ENCODE measurements at places on chromosomes 16 and 17.

- DNase-seq: no peak
Measured at GRCh38 chr17:51647826-51648225, 387.5 kb downstream of the UTP18 start.

DNA sequence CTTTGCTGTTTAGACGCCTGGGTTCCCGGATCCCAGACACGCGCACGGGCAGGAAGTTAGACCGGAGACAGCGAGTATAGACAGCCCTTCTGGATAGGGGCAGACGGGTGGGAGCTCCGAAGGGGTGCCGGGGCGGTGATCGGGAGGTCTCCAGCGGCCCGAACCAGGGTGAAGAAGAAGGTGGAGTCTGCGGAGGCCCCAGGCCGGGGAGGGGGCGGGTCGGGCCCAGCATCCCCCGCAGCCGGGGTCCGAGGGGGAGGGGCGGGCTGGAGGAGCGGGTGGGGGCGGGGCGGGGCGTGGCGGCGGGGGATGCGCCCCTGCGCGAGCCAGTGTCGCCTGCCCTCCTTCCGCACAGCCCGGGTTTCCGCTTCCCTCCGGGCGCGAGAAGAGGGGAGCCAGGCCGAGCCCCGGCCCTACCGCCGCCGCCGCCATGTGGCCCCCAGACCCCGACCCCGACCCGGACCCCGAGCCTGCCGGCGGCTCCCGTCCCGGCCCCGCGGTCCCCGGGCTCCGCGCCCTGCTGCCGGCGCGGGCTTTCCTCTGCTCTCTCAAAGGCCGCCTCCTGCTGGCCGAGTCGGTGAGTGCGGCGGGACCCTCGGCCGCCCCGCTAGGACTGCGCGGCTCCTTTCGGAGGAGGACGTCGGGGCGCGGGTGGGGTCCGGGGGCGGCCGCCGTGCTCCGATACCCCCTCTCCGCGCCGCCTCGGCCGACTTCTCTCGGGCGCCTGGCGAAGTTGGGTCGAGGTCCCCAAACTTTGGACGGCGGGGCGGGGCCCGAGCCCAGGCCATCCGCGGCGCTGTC, at the start of gene CMTM3:
TSS of gene CMTM3 (plus strand) at position 329 of the 801 bp plus-strand sequence. CDS start at position 431, 102 bp downstream.
- no peak for DNase-seq

DNA sequence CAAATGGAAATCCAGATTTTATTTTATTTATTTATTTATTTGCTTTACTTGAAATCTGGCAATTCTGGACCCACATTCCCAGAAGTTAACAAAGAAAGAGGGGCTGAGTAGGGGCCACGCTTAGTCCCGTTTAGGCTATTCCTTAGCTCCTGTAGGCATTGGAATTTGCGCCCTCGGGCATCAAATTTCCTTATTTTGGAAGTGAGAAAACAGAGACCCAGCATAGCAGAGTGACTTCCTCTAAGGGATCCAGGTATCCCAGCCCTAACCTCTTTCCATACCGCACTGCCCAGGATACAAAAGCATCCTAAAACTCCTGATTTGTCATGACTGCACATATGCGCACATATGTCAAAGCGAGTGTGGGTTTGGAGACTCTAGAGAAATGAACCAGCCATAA, 19.0 kb upstream of the SMG1 start:
- DNase-seq: no peak

DNA sequence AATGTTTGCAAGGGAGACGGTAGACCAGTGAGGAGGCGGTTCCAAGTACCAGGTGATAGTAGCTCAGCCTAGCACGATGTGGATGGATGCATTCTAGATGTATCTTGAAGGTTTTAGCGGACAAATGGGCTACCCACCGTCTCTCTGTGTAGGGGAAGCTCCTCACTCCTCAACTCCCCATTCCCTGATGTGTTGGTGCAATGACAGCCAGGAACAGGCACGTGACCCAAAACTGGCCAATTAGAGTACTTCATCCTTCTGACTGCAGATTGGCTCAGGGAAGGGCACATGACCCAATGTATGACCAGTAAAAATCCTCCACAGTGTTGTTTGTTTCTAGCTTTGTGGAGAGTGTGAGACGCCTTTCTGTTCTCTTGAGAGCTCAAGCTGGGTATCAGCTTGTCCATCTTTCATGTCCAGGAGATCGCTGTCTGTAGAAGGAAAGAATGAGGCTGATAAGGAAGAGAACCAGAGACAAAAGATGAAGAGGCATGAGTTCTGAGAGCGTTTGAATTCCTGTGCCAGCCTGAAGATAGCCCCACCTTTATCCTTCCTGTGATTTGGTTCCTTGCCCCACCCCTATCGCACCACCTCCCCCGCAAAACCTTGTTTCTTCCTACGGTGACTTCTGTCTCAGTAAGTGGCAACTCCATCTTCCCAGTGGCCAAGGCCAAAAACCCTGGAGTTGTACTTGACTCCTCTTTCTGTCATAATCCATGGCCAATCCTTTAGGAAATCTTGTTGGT, 2.3 kb upstream of the BORCS6 start:
- no peak for DNase-seq

DNA sequence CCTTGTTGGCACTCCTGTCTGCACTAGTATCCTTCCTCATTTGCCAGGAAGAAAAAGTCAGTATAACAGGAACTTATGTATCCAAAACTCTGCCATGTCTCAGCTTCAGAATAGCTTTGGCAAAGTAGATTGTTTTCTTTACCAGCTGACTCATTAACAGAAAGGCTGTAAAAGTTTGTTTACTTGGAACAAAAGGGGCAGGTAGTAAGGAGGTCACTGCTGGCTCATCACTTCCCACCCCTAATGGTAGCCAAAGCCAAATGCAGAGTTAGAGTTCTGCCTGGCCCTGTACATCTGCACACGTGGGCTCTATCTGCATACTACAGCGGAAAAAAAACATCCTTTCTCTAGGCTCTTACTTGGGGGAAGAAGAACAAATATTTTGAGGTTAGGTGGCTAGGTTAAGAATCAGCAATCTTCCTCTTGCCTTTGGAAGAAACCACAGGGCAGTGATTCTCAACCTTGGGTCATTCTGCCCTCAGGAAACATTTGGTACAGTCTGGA, 90.9 kb upstream of the BCAR1 start:
- peak; percentile 51 for DNase-seq
